ENCODE measurements at places on chromosomes 1 and 21. TPM values are rescaled to one million over a fixed set of nuclear protein-coding genes. Genes with fewer than 3 reads are reported as not detected.

OR2G6 gene
- polyA plus RNA-seq = not detected

LPGAT1 gene
- 4.6 TPM for polyA plus RNA-seq

HDGF gene
- polyA plus RNA-seq = 94.7 TPM

HECTD3 gene
- polyA plus RNA-seq = 130 TPM

ALX3 gene
- not detected for polyA plus RNA-seq

PAX7 gene
- not detected for polyA plus RNA-seq

TMPRSS3 gene
- not detected for polyA plus RNA-seq

GREM2 gene
- polyA plus RNA-seq = not detected

CSRP1 gene
- 560 TPM for polyA plus RNA-seq

FLG gene
- polyA plus RNA-seq = not detected

RABIF gene
- polyA plus RNA-seq = 15.4 TPM

NPPB gene
- polyA plus RNA-seq = not detected

GAS5 gene
- polyA plus RNA-seq = 492 TPM

MLLT11 gene
- 25.2 TPM for polyA plus RNA-seq

GPR25 gene
- not detected for polyA plus RNA-seq

ZNF593OS gene
- polyA plus RNA-seq = not detected

RCSD1 gene
- polyA plus RNA-seq = 0.13 TPM

SLC19A1 gene
- polyA plus RNA-seq = 36.3 TPM

SPRR2B gene
- polyA plus RNA-seq = not detected

PEX11B gene
- polyA plus RNA-seq = 42.5 TPM

FLVCR1 gene
- polyA plus RNA-seq = 3.2 TPM

RIIAD1 gene
- not detected for polyA plus RNA-seq

PKP1 gene
- polyA plus RNA-seq = 0.01 TPM

All from endothelial cell of umbilical vein (primary cell).